HTR-8/SVneo (cell line): ENCODE measurements at places on chromosomes 4 and X.

DNA sequence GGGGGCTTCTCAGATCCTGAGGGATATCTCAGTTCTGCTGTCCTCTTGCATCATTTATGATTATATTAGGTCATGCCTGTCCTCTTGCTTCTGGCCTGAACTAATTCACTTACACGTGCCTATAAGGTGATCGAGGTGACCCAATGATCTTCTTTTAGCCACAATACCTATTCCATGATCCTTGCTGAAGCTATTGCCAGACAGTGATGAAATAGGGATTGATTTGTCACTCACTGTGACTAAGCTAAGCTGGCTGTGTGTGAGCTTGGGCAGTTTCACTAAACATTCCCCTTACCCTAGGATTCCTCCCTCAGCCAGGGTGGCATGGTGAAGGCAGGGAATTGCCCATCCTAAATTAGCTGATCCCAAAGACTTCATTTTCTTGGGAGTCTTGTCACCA lies 19.0 kb downstream of the HADH start:
- no peak for DNase-seq

DNA sequence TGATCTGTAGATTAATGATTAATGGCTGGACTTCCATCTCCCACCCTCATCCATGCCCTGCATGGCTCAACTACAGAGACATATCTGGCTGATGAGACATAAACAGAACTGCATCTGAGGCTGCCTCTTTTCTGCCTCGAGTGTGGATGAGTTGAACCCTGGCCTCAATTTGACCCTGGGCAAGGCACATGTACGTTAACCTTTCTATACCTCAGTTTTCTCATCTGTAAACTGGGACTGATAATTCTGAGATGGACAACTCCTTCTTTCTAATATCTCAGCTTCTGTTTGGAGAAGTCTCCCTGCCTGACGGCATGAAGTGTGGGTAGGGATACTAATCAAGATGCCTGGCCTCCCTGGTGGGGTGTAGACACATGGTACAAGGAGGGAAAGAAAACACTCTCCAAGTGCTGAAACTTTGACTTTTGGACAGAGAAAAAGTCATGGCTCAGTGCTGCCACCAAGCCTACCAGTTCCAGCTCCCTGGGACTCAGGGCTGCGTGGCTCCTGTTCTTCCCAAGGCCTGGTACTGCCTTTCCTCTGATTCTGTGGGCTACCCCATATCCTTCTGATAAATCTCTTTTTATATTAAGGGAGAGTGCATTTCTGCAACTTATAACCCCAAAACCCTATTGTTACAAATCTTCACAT lies 64.4 kb downstream of the HAUS3 start:
- DNase-seq: no peak

DNA sequence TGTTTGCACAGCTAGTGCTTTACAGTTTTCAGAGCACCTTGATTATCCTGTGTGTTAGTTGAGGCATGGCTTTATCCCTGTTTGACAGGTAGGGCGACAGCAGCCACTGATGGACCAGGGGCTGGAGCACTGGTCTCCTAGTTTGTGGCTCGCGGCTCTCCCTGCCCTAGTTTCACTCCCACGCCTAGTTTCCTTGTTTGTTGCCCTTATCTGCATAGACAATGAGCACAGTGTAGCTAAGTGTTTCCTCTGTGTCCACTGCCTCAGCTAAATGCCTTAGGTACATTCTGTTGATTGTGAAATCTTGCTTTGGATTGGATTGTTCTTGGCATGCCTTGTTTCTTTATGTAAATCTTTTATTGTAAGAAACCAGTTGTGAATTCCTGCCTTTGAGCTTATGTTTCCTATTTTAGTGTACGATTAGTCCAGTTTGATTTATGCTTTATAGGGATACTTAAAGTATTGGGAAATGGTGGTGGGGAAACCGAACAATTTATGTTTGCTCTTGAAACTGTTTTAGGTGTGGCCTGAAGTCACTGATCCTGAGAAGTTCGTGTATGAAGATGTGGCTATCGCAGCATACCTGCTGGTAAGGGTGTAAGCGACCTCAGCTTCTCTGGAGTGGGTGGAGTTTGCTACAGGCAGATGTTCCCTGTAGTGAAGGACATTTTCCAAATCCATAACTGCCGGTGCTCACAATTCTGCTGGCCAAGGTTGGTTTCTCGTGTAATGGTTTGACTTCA lies 11.0 kb downstream of the TRMT44 start:
- DNase-seq: no peak

DNA sequence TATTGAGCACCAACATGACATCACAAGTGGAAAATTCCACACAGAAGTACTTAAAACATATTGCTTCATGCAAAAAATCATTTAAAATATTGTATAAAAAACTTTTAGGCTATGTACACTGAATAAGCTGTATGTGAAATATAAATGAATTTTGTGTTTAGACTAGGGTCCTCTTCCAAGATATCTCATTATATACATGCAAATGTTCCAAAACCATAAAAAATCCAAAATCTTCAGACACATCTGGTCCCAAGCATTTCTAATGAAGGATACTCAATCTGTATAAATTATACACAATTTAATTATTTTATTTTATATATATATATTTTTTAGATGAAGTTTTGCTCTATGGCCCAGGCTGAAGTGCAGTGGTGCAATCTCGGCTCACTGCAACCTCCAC lies 10.1 kb upstream of the GSX2 start:
- no peak for DNase-seq

GRCh38 chr4:111572470-111572869 lies 572.8 kb upstream of the FAM241A start:
- DNase-seq: no peak

- DNase-seq: no peak
Observed at GRCh38 chrX:86295293-86295692, 147.0 kb downstream of the DACH2 start.
